Stimulated activated naive CD8-positive, alpha-beta T cell treated with anti-CD3 and anti-CD28 coated beads, Interleukin-15, Interleukin-2, amounts not matched to agents 100 U/mL and 50 U/mL, for 24 hours (primary cell): ENCODE measurements at places on chromosomes 5 and 9.

- peak; percentile 22 for DNase-seq
Observed at GRCh38 chr5:157283434-157283833, 17.5 kb downstream of the CYFIP2 start.

DNA sequence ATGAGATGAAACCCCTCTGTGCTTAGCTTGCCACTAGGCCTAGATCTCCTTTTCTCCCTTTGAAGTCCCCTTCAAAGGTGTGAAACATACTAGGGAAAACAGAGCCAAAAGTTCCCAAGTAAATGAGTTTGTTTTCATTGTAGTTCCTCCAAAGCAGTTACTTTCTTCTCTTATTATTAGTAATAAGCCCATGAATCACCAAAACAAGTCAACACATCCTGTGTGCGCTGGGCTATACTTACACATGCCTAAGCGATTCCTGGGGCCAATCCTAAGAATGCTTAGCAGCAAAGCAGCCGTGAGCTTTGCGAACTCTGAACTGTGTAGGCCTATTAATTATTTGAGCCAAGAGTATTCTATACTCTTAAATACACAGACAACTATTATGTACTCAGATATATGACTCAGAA lies 7.6 kb downstream of the ENC1 start:
- no peak for DNase-seq

GRCh38 chr9:37992924-37993349 lies 76.1 kb downstream of the SHB start:
- no peak for DNase-seq

DNA sequence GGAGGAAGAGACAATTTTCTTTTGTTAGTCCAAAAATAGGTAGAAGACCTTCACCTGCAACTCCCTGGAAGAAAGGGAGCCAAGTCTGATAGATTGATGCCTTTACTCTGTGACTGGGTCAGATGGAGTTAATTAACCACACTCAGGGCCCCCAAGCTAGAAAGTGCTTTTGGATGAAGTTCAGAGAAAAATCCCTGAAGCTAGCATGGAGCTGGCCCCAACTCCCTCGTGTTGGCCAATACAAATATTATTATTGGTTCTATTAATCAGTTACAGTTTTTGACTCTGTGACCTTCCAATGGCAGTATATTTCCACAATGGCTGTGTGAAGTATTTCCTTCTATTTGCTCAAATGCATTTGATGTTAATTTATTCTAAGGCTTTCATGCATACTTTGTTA lies 1753.5 kb downstream of the EFNA5 start:
- DNase-seq = no peak

GRCh38 chr5:5560016-5560415 lies 137.5 kb downstream of the ICE1 start:
- DNase-seq = no peak

DNA sequence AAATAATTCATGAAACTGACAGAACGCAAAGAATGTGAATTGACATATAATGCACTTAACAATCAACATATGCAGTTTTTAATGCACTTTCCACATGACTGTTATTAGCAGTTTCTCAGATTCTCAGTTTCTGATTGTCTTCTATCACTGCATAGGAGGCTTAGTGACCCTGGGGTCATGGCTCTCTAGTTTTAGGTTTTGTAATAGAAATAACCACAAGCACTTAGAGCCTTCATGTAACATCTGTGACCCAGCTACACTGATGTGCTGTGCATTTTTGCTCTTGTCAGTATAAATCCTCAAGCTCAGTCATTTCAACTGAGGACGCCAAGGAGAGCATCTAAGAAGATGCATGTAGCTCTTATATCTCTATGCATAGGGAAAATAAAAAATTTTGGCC lies 163.1 kb upstream of the IZUMO3 start:
- no peak for DNase-seq

GRCh38 chr5:136014049-136015002 lies 14.5 kb upstream of the TGFBI start:
- no peak for DNase-seq

- no peak for DNase-seq
Observed at GRCh38 chr5:6574537-6575245, 58.2 kb downstream of the NSUN2 start.

DNA sequence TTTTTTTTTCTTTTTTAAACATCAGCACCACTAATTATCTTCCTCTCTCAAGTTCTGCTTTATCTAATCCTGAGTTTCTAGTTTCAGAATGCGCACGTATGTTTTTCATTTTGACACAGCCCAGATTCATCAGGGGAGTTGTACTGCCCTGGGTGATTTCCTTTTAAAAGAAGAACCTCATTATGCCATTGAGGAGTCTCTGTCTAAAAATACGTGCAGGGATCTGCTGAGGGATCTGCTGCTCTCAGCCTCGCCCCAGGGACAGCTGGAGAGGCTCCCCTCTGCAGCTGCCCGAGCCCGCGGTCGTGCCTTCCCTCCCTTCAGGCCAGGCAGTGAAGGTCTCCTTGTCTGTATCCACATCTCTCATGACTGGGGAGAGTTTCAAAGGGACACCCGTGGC lies 273.1 kb downstream of the ARHGEF28 start:
- DNase-seq = no peak
